ENCODE measurements at places on chromosomes 7 and 10.

DNA sequence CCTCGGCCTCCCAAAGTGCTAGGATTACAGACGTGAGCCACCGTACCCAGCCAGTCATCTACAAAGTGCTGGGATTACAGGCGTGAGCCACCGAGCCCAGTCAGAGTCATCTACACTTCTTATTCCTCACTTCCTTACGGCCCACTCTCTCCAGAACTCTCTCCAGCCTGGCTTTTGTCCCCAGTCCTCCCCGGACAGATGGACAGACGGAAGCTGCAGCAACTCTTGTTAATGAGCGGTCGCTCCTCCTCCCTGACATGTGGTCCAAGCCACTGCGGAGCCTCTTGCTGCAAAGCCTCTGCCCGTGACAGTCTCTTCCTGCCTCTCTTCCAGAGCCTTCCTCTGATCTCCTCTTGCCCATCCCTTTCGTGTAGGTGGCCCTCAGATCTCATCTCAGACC lies 45.9 kb downstream of the TMEM270 start:
- DNase-seq = no peak

DNA sequence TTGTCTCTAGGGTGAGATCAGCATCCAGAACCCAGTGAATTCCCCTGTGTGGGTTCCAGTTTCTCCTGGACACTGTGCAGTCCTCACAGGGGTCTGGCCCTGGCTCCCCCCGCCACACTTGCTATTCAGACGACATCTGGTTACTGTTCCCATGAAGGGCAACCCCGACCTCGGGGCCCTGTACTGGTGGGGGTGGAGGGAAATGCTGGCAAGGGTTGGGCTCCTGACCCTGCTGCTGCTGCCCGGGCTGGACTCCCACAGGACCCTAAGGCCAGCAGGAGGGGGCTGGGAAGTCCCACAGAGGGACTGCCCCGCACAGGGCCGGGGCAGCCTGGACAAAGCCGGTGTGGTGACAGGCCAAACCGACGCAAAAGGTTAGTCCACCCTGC lies 768 bp upstream of the CPA1 start:
- DNase-seq = no peak

DNA sequence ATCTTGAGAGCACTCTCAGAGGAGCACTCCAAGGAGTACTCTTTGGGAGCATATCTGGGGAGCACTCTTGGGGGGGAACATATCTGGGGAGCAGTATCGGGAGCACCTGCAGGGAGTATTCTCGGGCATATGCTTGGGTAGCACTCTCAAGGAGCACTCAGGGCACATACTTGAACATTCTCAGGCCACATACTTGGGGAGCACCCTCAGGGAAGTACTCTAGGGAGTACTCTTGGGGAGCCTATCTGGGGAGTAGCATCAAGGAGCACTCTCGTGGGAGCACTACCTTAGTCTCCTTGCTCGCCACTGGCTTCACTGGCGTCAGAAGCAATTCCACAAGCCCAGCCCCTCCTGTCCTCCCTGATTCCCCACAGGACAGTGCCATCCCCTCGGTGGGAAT lies 31.5 kb upstream of the TNRC18 start:
- no peak for DNase-seq

DNA sequence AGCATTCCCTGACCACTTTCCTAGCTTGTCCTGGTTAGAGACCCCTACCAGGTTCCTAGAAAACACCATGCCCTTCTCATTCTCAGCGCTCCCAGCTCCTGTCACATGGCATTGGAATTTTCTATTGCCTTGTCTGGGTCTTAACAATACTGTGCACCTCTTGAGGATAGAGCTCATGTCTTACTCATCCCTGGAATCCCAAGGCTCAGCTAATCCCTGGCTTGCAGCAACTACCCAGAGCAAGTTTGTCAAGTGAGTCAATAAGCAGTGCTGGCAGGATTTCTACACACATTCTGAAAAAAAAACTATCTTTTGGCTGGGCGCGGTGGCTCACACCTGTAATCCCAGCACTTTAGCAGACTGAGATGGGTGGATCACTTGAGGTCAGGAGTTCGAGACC lies 11.7 kb upstream of the PRDX3 start:
- peak; percentile 96 for DNase-seq

GRCh38 chr10:78727728-78728127 lies 341.0 kb upstream of the ZMIZ1 start:
- DNase-seq = no peak

DNA sequence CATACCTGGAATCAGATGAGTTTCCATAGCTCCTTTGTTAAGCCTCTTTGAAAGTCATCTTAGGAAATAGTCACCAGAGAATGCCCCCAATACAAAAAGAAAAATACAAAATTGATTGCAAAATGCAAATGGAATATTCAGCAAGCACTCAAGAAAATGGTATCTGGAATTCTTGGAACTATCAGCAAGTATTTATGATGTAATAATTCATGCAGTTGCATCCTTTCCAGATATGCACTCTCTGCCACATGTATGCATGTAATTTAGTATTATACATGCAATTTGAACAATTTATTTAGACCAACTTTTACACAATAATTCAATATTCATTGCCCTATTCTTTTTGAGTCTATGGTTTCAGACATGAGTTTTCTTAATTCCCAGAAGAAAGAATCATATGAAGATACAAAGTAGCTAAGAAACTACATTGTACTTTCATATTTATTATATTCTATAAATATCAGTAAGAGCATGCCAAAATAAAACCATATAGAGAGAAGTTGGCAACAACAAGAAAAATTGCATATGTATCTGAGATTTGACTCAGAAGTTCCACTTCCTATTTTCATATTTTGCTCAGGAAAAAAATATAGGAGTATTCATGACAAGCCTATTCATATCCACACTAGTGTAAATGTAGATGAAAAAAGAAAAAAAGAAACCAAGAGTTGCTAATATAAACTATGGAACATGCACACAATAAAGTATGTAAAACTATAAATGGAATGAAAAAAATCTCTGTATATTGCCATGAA lies 338.5 kb downstream of the SEMA3D start:
- peak; percentile 15 for DNase-seq

DNA sequence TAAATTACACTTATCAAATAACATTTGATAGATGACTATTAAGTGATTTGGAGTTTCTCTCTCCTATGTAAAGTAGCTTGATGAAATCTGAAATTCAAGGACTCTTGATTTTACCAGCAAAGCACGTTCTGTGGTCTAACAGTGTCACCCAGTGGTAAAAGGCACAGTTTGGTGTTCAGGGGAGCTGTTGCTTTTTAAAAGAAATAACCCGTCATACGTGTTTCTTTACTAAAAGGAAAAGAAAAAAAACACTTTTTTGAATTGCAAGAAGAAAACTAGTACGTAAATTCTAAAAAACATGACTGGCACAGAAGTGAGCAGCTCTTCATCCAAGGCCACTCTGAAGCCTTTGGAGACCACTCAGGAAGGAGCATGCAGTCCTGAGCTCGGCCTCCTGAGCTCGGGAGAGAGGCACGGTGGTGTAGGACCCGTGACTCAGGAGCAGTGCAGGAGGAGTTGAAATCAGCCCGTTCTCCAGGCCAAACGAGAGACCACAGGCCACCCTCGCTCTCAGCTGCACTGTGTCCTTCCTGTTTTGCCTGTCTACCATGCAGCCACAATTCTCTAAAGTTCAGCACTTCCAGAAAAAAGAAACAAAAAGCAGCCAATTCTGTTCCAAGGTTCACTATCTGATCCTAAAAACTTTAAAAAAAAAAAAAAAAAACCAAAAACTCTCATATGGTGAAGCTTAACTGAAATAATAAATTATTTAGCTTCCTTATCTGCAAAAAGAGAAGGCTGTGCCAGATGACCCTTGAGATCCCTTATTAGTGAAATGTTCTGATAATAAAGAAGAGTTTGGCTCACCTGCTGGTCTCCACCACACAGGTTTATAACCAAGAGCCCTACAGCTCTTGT lies 212.6 kb upstream of the FRMD4A start:
- peak; percentile 70 for DNase-seq

- DNase-seq = peak; percentile 36
Measured at GRCh38 chr7:140512317-140513000, 33.2 kb upstream of the MKRN1 start.
